Trophoblast cell (in vitro differentiated cells and primary cell): ENCODE measurements at places on chromosomes 16 and 17.

DNA sequence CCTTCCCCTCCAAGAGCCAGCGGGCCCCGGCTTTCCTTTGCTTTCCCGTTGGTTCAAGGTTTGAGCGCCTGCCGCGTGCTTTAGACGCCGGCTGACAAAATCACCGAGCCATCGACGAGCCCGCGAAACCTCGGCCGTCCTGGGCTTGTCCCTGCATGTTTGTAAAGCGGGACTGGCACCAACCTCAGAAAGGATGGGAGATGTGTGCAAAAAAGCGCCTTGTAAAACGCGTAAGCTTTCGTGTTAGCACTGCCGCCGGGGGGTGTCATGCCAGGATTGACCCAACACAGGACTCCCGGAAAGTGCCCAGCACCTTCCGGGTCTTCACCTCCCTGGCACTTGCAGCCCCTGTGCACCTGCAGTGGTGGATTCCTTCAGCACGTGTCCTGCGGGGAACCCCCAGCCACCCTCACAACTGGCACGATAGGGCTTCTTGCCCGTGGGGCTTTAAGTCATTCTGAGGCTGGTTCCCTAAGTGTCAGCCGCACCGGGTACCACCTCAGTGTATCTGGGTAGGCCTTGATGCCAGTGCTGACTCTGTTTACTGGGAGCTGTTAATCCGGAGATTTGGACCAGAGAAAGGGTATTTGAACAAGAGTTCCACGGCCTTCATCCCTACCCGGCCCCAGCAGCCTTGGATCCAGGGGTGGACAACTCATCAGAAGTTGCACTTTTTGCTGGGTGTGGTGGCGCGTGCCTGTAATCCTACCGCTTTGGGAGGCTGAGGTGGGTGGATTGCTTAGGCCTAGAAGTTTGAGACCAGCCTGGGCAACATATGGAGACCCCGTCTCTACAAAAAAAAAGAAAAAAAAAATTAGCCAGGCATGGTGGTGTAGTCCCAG, 817 bp downstream of the NDUFAF8 start:
- DNase-seq: peak; percentile 13

- DNase-seq: peak; percentile 25
Observed at GRCh38 chr17:73625991-73626673, 18.1 kb downstream of the SDK2 start.

- no peak for DNase-seq
Observed at GRCh38 chr17:52524096-52524637, 365.7 kb upstream of the CA10 start.

GRCh38 chr16:11774065-11774626, 22.9 kb downstream of the ZC3H7A start:
- DNase-seq: no peak

GRCh38 chr17:1872976-1873375, 43.2 kb downstream of the RPA1 start:
- DNase-seq: no peak

GRCh38 chr17:4604111-4604644, 19.8 kb downstream of the SMTNL2 start:
- DNase-seq: peak; percentile 75

GRCh38 chr16:64493709-64494108, 628.2 kb downstream of the CDH11 start:
- no peak for DNase-seq

- DNase-seq: no peak
Observed at GRCh38 chr16:51524555-51525373, 373.7 kb upstream of the SALL1 start.

- DNase-seq: no peak
Observed at GRCh38 chr17:70011750-70012149, 63.3 kb upstream of the KCNJ16 start.

- DNase-seq: peak; percentile 50
Observed at GRCh38 chr17:51261024-51261963, 948 bp downstream of the UTP18 start.

DNA sequence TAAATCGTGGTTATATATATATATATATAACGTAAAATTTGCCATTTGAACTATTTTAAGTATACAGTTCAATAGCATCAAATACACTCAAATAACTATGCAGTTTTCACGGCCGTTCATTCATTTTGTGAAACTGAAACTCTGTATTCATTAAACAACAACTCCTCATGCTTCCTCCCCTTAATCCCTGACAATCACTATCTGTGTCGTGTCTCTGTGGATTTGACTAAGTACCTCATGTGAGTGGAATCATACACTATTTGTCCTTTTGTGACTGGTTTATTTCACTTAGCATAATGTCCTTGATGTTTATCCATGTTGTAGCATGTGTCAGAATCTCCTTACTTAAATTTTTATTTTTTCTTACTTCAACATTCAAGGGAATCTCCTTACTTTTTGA, 2.8 kb downstream of the CCL23 start:
- DNase-seq: no peak

DNA sequence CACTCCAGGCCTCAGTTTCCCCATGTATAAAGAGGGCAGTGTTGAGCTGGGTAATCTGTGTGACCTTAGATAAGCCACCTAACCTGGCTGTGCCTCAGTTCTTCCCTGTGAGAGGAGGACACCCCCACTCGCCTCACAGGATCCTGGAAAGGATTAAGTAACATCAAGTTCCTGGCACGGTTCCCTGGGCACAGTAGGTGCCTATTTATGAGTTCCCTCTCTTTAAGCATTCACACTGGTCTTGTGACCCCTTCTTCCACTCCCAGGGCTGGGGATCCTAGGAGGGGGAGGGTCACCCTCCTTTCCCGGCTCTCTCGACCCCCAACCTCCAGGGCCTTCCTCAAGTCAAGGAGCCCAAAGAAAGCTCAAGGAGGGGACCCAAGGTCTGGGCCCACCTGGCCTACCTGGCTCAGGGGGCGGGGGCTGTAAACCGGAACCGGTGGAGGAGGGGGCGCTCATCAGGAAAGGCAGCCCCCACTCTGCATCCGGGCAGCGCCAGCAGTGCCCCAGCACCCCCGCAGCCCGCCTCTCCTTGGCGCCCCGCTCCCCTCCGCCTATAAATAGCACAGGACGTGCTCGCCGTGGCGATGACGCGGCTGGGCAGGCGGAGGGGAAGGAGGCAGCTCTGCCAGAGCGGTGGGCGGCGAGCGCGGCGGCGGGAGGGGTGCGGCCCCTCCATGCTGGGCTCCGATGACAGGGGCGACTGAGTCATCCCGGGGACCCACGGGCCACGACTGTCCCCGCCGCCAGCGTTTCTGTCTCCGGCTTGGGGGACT, 9.4 kb downstream of the RPL19 start:
- peak; percentile 20 for DNase-seq

- DNase-seq: no peak
Observed at GRCh38 chr16:63980763-63981162, 1141.1 kb downstream of the CDH11 start.

GRCh38 chr16:70694868-70695218, 9.0 kb upstream of the MTSS2 start:
- no peak for DNase-seq

- no peak for DNase-seq
Observed at GRCh38 chr16:5450409-5451104, 353.0 kb upstream of the EEF2KMT start.

- DNase-seq: no peak
Observed at GRCh38 chr16:19835968-19836421, 48.7 kb downstream of the GPRC5B start.

DNA sequence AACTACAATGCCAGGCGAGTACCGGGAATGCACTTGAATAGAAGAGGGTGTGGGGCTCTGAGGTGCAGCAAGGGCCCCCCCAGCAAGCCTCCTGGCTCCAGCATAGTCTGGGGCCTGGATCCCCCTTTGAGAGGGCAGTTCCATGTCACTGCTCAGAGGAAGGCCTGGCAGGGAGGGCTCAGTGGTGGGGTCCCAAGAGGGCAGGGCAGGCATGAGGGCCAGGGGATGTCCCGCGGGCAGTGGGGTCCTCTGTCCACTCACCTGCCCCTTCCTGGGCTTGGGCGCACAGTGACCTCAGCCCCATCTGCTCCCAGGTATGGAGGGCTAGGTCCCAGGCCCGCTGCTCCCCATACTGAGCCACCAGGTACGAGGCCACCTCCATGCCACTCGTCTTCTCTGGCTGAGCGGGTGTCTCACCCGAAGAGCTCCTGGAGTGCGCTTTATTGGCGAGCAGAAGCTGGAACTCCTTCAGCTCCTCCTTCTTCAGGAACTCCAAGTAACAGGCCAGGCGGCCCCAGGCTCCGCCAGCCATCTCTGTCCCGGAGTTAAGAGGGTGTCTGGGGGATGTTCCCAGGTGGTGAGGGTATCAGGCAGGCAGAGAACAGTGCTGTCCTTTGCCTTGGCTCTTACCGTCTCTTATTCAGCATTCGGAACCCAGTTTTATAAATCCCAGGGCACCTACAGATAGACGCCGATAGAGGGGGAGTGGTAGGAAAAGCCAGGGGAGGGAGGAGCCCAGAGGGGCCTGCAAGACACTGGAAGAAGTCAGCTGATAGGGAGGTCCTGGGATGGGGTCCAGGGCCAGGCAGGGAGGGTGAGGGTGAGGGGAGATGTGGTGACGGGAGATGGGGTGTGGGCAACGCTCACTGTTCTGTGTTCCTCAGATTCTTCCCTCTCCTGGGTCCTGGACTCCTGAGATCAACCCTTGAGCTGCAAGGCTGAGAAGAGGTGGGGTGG, 605 bp downstream of the NLRP1 start:
- no peak for DNase-seq

- peak; percentile 41 for DNase-seq
Observed at GRCh38 chr17:58493506-58493905, 5.3 kb upstream of the HSF5 start.

GRCh38 chr17:44417553-44417952, 28.1 kb upstream of the ITGA2B start:
- DNase-seq: peak; percentile 5

DNA sequence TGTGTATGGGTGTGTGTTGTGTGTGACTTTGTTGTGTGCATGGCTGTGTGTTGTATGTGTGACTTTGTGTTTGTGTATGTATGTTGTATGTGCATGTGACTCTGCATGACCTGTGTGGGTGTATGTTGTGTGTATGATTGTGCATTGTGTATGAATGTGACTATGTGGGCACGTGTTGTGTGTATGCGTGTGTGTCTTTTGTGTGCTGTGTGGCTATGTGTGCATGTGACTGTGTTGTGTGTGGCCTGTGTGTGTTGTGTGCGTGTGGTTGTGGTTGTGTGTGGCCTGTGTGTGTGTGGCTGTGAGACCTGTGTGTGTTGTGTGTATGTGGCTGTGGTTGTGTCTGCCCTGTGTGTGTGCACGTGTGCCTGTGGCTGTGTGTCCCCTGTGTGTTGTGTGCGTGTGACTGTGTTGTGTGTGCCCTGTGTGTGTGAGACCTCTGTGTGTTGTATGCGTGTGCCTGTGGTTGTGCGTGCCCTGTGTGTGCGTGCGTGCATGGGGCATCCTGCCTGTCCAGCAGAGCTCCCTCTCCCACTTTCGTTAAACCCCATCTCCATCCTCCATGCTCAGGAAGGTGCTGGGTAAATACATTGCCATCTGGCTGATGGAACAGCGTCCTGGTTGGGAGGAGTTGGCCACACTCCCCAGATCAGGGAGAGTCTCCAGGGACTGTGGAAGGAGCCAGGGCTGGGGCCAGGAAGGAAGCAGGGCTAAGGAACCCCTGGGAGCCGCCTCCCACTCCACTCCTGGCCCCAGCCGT, 90.1 kb upstream of the GSE1 start:
- DNase-seq: peak; percentile 50

DNA sequence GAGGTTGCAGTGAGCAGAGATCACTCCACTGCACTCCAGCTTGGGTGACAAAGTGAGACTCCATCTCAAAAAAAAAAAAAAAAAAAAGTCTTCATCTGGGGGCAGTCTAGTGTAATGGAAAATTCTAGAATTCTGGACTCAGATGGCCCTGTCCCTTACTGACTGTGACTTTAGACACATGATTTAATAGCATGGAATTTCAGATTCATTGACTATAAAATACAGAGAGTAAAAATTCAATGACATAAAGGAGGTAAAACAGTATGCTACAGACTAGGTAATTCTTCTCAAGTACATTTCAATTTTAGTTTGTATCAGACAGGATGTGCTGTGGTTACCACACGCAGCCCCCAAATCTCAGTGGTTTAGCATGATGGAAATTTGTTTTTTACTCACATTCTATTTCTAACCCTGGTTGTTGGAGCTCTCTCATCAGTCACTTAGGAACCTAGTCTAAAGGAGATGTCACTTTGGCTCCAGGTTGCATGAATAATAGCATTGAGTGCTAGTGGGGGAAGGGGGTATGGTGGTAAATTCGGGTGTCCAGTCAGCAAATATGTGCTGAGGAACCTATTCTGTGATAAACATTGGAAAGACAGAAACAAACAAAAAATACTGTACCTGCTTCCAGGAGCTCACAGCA, 444.0 kb downstream of the XYLT1 start:
- no peak for DNase-seq

GRCh38 chr16:57700781-57701551, 6.4 kb downstream of the DRC7 start:
- DNase-seq: peak; percentile 81

DNA sequence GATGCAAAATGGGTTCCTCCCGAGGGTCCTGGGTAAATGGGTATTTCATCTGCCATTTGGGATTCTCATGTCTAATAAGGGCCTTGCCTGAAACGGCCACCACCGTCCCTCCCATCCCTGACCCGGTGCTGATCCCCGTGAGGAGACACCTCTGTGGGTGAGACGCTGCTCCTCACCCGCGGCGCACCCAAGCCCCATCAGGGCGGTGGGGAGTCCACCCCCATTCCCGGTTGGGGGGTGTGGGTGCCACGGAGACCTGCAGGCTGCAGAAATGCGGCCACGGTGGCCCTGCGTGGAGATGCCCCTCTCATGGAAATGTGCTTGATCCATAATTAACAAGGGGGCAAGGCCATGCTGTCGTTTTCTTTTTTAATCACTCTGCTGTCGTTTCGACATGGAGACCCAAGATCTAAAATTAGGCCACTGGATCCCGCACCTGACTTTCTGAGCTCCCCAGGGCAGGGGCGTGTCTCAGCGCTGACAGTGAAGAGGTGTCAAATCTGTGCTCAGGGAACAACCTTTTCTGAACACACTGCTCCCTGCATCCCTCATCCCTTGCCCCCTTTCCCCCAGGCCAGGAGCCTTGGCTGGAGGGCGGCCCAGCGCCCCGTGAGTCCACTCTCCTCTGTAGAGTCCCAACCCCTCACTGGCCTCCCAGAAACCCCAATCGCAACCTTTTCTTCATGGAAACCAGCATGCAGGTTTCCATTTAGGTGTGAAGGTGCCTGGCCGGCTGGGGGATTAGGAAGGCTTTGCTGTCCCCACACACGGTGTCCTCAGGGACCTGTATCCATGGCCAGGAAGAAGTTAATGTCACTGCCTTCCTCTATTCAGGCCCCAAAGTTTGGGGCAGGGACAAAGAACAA, 38.9 kb downstream of the PEMT start:
- DNase-seq: no peak

GRCh38 chr16:84845496-84846002, 25.8 kb downstream of the CRISPLD2 start:
- no peak for DNase-seq

DNA sequence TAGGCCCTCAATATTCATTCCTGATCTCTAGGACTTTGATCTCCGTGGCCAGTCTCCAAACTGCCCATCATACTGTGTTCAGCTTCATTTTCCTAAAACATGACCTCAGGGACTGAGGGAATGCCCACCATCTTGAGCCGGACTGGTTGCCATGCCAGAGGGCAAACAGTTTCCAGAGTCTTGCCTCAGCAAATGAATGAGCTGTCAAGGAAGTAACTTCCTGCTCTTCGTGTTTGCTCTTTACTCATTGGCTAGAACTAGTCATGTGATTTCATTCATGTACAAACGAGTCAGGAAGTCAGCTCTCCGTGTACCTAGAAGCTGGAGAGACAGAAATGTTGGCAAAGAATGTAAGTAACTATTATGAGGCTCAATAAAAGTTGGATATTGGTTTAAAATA, 50.2 kb downstream of the ANKFN1 start:
- no peak for DNase-seq
